Stimulated activated naive B cell treated with anti-CD40 and anti-IgM and Interleukin-4, amounts not matched to agents 10 μg/mL and 1 μg/mL and 100 μg/mL, for 72 hours (primary cell): ENCODE measurements at places on chromosomes 11 and 22.

- no peak for DNase-seq
Observed at GRCh38 chr22:47564651-47565434, 802.4 kb downstream of the TBC1D22A start.

GRCh38 chr11:78171951-78172350 is 16.5 kb downstream of the KCTD21 start:
- DNase-seq, result no peak

DNA sequence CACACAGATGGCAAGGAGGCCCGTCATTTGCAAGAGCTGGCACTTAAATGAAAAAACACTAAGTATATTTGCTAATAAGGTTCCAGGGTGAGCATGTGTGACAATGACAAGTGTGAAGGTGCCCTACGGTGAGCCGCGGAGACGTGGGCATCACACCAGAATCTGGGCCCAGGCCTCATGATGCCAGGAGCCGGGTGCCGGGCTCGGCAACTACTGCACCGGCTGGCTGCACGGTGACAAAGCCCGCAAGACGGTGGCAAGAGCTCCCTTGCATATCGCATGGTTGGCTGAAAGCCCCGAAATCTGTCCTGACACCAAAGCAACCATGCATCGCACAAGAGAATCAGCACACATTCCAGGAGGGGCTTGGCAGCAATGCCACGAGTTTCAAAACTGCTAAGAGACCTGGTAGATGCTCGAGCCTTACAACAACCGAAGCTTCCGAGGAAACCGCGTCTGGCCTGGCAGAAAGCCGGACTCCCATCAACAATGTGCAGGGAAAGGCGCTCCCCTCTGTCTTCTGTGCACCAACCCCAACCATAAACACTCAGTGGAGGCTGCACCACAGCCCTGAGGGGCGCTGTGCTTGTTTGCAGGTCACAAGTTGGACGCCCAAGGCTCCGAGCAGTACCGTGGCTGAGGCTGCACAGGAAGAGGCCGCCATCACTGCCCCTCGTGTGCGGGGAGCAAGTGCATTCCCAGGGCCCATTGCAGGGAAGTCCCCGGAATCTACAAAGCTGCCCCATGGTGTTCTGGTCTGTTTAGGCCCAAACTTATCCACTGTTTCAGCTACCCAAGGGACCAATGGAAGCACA is 339.7 kb downstream of the CTTN start:
- no peak for DNase-seq

- no peak for DNase-seq
Observed at GRCh38 chr11:35235936-35236666, 97.1 kb downstream of the CD44 start.

DNA sequence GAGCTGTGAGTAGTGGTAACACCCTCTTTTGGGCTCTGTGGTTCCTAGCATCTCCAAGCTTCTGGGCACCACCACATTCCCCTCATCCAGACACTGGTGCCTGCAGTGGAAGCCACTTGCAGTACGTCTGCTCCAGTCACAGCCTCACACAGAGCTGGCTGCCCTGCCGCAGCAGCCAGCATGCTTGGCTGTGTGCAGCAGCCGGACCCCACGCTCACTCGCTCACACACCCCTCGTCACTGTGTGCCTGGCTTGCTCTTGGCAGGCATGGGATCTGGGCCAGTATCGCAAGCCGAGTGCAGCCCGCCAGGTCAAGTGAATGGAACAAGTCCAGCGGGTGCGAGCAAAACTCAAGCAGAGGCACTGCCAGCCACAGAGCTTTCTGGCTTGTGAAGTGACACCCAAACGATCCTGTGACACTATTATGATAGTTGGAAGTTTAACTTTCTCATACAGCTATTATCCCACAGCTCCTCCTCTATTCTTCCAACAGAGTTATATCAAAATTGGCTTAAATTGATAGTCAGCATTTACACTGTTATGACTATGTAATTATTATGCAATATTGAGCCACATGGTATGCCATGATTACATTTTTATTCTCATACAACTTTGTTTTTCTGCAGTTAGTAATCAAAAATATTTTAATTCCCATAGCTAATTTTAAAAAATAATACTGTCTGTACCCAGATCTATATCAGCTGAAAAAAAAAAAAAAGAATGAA is 89.0 kb downstream of the CCDC73 start:
- no peak for DNase-seq

DNA sequence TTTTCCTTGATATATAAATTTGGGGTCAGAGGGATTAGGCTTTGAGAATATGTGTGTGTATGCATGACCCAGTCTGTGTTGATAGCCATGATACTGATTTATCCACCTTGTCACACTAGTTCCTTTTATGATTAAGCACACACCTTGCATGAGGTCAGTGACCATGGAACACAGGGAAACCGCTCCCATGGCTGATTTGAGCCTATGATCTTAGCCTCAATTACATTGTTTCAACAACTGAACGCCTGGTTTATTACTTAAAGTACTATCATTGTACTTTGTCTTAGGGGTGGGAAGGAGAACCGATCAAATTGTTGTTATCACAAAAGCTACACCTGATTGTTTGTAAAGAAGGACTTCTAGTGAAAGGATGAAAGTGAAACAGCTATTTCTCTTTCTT is 70.7 kb downstream of the ARFGAP2 start:
- DNase-seq, result no peak

- DNase-seq, result no peak
Observed at GRCh38 chr22:25161017-25161915, 38.4 kb upstream of the CRYBB3 start.

DNA sequence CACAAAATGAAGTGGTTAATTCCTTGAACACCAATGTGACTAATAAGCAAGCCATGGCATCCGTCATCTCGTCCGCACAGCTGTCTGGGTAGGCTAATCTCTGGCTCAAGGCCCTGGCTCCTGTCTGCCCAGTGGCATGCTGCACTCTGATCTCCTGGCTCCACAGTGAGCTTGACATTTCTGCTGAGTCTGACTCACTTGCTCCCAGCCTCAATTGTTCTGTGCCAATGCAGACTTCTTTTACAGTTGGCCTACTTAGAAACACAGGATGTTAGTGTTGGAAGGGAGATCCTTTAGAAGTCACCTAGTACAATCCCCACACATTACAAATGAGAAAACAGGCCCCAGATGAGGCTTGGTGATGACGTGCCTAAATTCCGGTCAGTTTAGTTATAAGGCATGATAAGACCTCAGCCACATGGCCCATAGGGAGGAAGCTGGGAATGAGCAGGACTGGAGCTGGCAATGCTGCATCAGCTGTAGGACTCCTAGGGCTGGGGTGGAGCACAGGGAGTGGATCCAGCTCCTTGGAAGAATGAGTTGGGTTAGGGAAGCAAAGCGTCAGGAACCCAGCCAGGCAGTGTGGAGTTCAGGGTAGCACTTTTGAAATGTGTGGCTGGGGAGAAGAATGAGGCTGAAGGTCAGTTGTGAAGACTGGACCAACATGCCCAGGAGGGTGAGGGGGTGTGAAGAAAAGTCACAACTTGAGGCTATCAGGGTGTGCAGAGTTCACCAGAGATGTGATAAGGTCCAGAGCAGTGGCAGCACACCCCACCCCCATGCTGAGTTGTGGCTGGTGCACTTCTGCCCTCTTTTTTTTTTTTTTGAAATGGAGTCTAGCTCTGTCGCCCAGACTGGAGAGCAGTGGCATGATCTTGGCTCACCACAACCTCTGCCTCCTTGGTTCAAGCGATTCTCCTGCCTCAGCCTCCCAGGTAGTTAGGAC is 70.2 kb upstream of the EED start:
- no peak for DNase-seq

GRCh38 chr11:134514354-134514951 is 102.4 kb upstream of the B3GAT1 start:
- no peak for DNase-seq

DNA sequence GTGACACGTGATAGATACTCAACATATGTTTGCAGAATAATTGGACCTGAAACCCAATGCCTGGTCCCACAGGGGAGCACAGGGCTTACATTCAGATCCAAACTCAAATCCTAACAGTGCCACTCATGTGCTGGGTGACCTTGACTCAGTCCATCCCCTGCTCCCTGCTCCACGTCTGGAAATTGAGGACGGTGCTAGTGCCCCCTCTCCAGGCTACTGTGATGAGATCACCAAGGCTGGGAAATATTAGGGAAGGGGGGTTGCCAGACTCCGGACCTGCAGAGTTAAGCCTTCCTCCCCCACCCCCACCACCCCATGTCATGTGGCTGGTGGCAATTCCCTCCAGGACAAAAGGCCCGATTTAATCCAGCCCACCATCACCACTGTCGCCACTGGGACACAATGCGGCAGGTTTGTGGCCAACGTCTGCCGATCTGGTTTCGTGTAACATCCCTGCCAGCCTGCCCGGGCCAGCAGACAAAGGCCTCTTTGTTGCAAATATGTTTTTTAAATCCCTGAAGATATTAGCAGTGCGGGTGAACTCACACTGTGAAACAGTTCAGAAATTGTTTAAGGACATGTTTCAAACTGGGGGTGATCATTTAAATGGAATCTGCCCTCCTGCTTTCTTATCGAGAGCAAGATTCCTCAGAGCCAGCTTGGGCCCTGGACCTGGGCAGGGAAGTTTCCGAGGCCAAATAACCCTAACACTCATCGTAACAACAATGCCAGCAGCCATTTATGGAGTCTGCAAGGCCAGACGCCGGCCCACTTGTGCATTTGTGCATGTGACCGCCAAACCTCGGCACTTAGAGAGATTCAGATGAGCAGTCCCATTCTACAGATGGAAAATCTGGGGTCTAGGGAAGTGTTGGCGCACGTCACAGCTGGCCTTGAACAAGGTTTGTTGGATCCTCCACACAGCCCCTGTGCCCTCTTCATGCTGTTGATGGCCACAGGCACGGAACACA is 19.6 kb upstream of the MN1 start:
- no peak for DNase-seq

GRCh38 chr11:132047167-132047566 is 676.8 kb downstream of the NTM start:
- DNase-seq, result no peak

DNA sequence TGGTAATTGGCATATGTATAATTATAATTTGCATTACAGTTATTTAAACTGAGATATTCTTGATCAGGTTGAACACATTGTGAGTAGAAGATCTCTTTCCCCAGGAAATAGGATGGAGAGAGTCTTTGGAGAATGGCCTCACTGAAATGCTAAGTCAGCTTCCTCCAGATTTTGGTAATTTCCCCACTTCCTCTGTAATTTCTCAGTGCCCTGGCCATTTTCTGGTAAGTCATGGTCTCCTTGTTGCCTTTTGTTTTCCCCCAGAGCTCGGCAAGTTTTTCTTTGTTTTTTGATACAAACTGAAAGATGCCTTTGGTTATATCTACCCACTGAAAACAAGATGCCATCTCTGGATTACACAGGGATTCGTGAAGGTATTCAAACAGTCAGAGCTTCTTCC is 12.8 kb upstream of the FBXO3 start:
- no peak for DNase-seq

- DNase-seq, result no peak
Observed at GRCh38 chr11:1107316-1108245, 32.9 kb downstream of the MUC2 start.

DNA sequence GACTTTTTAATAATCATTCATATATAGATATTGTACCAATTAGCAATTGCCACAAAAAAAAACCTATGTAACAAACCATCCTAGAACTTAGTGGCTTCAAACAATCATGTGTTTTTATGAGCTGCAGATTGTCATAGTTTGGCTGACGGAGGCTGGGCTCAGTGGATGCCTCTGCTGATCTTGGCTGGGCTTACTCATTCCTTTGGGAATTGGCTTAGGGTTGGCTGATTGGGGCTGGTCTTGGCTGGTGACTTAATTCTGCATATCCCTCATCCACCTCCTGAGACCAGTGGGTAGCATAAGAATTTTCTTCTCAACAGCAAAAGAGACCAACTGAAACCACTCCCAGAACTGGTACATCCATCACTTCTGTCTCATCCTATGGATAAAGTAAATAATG is 57.9 kb upstream of the PHF21B start:
- DNase-seq, result no peak

- DNase-seq, result no peak
Observed at GRCh38 chr11:70668204-70669202, 270.2 kb downstream of the CTTN start.

DNA sequence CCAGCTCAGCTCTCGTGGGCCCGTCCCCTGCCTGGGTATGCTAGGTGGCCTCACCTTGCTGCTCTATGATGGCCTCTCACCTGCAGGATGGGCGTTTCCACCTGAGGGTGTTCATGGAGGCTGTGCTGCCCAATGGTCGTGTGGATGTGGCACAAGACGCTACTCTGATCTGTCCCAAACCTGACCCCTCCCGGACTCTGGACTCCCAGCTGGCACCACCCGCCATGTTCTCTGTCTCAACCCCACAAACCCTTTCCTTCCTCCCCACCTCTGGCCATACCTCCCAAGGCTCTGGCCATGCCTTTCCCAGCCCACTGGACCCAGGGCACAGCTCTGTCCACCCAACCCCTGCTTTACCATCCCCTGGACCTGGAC is 2.1 kb downstream of the ZP1 start:
- DNase-seq, result no peak

DNA sequence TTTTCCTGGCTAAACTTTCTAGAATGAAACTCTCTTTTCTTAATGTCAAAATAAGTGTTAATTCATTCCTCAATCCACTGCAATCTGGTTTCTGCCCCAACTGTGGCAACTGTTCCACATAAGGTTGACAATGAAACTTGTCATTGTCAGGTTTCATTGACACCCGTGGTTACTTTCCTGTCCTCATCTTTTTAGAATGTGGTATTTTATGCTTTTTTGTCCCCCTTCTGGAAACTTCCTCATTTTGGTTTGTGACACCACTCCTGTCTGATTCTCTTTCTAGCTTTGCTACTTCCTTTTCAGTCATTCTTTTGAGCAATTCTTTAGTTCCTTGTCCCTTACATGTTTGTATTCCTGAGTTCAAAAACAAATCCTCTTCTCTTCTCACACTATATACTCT is 7.5 kb upstream of the PDE3B start:
- no peak for DNase-seq

- no peak for DNase-seq
Observed at GRCh38 chr11:47464483-47464882, 15.5 kb upstream of the RAPSN start.

GRCh38 chr11:86459682-86460460 is 85.2 kb downstream of the CCDC81 start:
- no peak for DNase-seq
